ENCODE measurements at places on chromosomes 2 and 18. TPM values are rescaled to one million over a fixed set of nuclear protein-coding genes. Genes with fewer than 3 reads are reported as not detected.

Gene GLI2
- total RNA-seq = not detected

Gene SF3B1
- 219 TPM for total RNA-seq

Gene CENPO
- 24.9 TPM for total RNA-seq

Gene C2orf92
- 0.88 TPM for total RNA-seq

- no peak for DNase-seq
Observed at GRCh38 chr2:6959751-6960150, 42.5 kb downstream of the RNF144A start.

DNA sequence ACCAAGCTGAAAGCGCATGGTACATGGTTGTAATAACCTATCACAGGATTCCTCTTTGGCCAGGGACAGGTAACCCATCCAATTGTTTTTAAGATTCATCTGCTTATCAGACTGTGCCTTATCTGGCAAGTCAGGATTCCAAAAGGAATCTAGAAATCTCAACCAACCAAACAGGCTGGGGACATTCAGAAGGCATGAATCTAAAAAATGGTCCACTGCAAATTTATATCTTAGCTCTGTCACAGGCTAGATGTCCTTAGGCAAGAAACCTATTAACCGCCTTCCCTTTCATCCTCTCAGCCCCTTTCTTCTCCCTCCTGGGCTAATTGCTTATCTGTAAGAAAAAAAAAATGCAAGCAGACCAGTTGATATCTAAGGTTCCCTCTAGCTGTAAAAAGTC is 4.3 kb downstream of the LRP2 start:
- no peak for DNase-seq

- DNase-seq = peak; percentile 93
Observed at GRCh38 chr2:37925063-37925897, at the start of gene RMDN2. RMDN2 (plus strand) TSS chr2:37925287; CDS start chr2:37929278, 3,991 bp downstream.

DNA sequence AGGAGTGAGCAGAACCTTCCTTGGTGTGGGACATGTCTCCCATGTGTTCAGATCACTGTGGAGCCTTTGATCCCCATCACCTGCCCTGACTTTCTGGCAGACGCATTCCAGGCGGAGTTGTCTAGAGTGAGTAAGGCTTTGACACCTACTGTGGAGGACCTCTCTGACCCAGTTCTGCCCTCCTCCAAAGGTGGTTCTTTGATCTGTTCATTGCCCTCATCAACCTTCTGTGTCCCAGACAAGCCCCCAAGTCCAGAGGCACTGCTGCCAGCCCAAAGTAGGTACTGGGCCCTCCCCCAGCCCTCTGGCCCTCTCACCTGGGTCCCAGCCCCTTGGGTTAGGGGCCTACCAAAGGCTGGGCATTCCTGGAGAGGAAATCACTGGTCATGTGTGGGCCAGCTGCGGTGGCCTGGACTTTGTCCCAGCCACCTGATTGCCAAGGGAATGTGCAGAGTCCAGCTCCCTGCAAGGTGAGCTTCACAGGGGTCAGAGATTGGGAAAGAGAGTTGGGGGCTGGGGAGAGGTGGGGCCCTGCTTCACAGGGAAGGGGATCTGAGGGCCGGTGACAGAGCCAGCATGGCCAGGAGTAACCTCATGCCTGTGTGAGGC is 12.1 kb upstream of the FAHD2A start:
- DNase-seq = no peak

DNA sequence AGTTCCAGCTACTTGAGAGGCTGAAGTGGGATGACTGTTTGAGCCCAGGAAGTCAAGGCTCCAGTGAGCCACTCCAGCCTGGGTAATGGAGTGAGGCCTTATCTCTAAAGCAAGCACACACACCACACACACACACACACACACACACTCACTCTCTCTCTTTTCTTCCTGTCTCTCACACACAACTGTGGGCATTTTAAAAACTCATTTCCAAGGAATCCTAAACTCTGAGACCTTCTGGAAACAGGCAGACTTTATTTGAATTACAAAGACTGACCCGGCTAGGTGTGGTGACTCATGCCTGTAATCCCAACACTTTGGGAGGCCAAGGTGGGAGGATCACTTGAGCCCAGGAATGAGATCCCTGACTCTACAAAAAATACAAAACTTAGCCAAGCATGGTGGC is 21.3 kb downstream of the WDSUB1 start:
- no peak for DNase-seq

DNA sequence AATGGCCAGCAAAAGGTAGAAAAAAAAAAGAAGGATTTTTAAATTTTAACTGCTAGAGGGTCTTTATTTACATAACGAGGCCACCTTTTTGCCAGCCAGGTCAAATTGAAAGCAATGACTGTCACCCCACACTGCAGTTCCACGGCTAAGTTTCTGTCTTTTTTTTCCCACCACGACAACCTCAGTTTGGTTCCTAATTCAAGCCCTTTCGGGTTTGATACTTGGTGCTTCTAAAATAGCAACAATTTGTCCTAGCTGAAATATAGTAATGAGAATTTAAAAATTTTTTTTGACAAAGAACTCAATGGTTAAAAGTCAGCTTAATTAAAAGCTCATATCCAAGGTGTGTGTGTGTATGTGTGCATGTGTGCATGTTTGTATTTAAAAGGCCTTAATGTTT is 16.4 kb upstream of the NMS start:
- DNase-seq = no peak

- no peak for DNase-seq
Observed at GRCh38 chr18:38646296-38646695, 1080.7 kb upstream of the CELF4 start.

- no peak for DNase-seq
Observed at GRCh38 chr2:16653799-16654198, 11.8 kb downstream of the CYRIA start.

DNA sequence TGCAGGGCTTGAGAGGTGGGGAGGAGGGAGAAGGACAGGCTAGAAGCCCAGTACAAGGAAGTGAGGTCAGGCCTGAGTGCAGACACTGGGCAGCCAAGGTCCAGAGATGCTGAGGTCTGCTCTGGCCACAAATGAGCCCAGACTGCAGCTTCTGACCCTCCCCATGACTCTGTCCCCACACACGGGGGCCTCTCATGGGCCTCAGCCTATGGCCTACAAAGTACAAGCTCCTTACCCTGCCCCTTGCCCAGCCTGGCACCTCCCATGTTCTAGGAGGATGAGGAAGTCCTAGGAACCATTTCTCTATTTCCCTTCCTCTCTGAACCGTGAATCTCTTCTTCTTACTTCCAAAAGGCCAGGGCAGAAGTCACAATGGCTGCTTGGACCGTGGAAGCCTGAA is 193.8 kb downstream of the ANKRD30B start:
- DNase-seq = no peak

- no peak for DNase-seq
Observed at GRCh38 chr2:153068915-153069314, 350.5 kb downstream of the ARL6IP6 start.

Measured in dermis blood vessel endothelial cell (primary cell).